ENCODE measurements at places on chromosomes 2 and 18.

DNA sequence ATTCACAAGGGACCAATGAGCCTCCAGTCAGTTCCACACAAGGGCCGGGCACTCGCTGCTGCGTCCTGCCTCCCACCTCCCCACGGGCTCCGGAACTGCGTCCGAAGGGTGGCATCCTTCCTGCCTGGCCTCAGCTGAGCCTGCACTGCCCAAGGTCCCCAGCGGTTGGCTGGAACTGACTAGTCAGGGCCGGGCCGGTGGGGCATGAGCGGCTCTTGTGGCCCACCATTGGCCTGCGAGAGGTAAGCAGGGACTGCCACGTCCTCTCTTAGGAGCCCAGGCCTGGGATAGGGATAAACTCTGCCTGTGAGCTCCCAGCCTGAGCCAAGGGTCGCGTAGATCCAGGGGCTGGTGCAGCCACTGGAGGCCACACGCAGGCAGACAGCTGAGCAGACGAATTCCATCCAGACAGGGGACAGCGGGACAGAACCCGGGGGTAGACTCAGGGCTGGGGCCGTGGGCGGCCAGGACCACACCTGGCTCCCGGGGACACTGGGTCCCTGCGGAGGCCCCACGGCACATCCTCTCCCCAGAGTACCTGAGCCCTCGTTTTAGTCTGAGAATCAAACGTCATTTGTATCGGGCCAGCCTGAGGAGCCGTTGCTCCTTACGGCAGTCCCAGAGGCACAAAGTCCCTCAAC lies 148.4 kb downstream of the ZNF516 start:
- no peak for DNase-seq

GRCh38 chr2:28089486-28089885 lies 199.0 kb downstream of the BABAM2 start:
- no peak for DNase-seq

GRCh38 chr2:218465987-218466633 lies 47.2 kb downstream of the VIL1 start:
- no peak for DNase-seq

- no peak for DNase-seq
These were observed 162.2 kb downstream of the BCL11A start for GRCh38 chr2:60391230-60391629.

- DNase-seq: no peak
These were observed 91.8 kb upstream of the NEDD4L start for GRCh38 chr18:57951999-57952774.

GRCh38 chr2:235005023-235005422 lies 53.2 kb downstream of the SH3BP4 start:
- DNase-seq: no peak

- DNase-seq: no peak
These were observed 204.1 kb downstream of the NDUFA10 start for GRCh38 chr2:239820836-239821693.

DNA sequence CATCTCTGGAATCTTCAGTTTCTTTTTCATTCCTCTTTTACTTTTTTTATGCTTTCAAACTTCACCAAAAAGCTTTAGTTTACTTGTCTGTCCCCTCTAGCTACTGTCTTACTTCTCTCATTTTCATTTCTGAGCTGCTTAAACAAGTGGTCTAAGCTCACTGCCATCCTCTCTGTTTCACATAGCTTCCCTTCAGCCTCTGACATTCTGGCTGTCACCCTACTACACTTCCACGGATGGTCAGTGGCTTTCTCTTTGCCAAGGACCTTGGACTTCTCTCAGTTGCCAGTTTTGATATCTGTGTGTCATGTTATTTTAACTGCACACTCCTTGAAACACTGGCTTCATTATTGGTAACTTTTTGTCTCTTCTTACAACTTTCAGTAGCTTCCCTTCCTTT lies 176.1 kb downstream of the IKZF2 start:
- DNase-seq: no peak

GRCh38 chr2:216283038-216283900 lies 89.0 kb downstream of the MARCHF4 start:
- DNase-seq: no peak

- no peak for DNase-seq
These were observed 21.7 kb downstream of the KCTD18 start for GRCh38 chr2:200488169-200488568.

- no peak for DNase-seq
These were observed 338.3 kb downstream of the GULP1 start for GRCh38 chr2:188629753-188630527.

- DNase-seq: no peak
These were observed 141.3 kb downstream of the GBX2 start for GRCh38 chr2:236026841-236027240.

GRCh38 chr2:171253900-171254650 lies 93.4 kb upstream of the TLK1 start:
- no peak for DNase-seq

GRCh38 chr2:193687195-193687594 lies 1492.5 kb upstream of the TMEFF2 start:
- DNase-seq: no peak

- no peak for DNase-seq
These were observed 239.8 kb upstream of the ZEB2 start for GRCh38 chr2:144759746-144760145.

DNA sequence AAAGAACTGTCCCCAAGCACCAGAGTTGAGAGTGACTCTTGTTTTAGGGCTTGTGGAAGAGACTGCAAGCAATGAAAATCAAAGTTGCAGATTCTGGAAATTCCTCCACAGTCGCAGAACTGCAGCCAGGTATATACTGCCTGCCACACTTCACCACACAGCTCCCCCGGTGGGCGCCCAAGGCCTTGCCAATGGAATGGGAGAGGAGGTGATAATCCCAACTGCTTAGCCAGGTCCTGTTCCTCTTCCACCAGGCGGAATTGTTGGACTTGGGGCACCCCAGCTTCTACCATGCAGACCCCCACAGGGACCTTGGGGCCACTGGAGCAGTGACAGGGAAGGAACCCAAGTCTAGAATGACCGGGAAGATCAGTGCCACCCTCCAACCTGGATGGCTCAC lies 4.8 kb upstream of the PDIA6 start:
- DNase-seq: no peak

DNA sequence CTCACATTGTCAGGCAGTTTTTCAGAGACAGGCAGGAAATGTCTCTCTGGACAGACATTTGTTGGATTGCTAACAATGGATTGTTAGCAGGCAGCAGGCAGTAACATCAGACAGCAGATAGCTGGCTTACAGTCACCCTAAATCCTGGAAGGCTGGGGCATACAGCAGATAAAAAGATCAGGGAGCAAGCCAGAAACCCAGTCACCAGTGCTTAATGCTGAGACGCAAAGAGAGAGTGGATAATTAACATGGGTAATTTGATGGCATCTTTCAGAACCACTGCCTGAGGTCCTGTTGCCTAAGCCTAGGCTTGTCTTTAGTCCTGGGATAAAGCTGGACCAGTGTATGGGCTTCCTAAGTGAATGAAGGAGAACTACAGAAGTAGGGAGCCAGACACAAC lies 22.4 kb downstream of the MC4R start:
- DNase-seq: no peak

GRCh38 chr2:223477318-223477717 lies 124.8 kb downstream of the SCG2 start:
- DNase-seq: no peak

All from stimulated activated CD4-positive, alpha-beta T cell treated with anti-CD3 and anti-CD28 coated beads, Interleukin-15, amount 100 ng/mL, for 1 hour (primary cell).